ENCODE measurements at places on chromosomes 16 and 17.

GRCh38 chr16:80341263-80341662, 199.5 kb upstream of the DYNLRB2 start:
- DNase-seq = no peak

DNA sequence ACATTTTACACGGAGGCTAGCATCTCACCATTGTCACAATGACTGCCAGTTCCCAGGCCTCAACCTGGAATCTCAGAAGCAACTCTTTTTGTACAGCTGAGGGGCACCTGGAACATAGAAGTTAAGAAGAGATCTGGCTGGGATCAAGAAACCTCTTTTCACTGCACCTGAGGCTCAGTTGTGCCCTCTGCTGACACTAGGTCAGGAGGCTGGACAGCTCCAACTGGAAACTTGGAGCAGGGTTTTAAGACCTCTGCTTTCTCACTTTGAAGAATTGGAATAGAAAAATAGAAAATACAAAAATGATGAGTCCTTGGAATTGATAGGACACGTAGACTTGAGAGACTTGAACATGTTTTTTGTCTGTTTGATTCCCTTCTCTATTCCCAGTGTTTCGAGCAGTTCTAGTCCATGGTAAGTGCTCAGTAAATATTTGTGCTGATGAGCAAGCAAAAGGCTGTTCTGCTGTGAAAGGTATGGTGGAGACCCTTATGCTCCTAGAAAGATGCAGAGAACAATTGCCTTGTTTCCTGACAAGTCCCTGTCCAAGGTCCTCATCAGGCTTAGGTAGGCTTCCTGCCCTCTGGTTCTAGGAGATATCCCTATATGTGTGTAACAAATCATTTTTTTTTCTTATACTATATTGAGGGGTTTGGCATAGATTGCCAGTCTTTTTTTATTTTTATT, 13.6 kb upstream of the PPM1D start:
- DNase-seq = no peak

DNA sequence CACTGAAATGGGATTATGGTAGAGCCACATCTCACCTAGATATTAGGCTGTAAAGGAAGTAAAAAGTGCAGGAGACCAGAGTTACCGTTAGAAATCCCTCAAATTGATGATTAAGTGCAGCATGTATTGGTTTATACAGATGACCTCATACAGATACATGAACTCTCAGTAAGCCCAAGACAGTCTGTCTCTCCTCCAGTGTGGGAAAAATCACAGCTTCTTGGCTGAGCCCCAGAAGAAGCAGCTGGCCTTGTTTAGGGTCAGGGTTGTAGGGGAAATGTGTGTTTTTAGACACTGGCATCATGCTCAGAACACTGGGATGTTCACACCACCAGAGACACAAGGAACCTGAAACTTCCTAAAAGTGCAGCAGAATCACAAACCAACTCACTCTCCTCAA, 135.9 kb downstream of the KATNIP start:
- DNase-seq = no peak

DNA sequence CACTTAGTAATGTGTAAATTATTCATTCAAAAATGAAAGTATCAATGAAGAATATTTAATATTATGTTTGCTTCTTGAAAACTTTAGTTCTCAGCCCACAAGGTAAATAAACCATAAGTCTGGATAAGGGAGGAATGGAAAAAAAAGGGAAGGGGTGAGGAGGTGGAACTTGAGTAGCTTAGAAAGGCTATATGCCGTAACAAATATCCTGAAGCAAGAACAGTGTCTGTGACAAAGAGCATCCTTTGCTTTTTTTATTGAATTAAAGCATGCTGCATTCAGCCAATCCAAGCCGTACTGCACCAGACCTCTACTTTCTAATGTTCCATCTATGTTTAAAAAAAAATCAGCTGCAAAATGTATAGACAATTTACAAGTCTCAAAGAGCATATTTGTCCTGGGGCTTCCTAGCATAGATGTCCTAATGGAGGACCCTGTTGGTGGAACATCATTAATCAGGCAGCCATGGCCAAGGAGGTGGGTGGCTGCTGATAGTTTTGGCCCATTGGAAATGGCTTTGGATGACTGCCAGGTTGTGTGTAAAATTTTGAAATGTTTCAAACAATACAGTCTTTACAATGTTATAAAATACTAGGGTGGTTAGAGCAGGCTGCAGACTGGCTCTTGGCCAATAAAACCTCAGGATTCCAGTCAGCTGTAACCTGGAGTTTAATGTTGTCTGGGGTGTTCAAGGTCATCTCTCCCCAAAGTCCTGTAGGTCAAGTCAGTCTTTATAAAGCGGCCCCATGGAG, 895.8 kb upstream of the SOX9 start:
- no peak for DNase-seq

GRCh38 chr17:68775318-68775717, 174.2 kb upstream of the FAM20A start:
- no peak for DNase-seq

DNA sequence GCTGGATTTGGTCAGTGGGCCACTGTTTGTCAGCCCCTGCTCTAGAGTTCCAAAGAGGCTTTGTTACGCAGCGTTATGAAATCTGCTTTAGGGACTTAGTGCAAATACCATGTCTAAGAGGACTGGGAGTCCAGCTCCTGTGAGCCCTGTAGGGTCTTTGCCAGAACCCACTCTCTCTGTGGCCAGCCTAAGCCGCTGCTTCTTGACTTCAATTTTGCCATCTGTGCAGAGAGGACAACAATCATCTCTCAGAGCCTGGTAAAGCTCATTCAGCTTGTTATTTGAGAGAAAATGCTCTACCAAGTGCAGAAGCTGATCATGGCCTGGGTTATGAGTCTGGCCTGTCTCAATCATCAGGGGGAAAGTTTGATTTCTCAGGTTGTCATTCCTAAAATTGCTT, 17.9 kb downstream of the CA10 start:
- no peak for DNase-seq

- DNase-seq = no peak
Observed at GRCh38 chr17:17761894-17762743, 74.7 kb downstream of the SREBF1 start.

DNA sequence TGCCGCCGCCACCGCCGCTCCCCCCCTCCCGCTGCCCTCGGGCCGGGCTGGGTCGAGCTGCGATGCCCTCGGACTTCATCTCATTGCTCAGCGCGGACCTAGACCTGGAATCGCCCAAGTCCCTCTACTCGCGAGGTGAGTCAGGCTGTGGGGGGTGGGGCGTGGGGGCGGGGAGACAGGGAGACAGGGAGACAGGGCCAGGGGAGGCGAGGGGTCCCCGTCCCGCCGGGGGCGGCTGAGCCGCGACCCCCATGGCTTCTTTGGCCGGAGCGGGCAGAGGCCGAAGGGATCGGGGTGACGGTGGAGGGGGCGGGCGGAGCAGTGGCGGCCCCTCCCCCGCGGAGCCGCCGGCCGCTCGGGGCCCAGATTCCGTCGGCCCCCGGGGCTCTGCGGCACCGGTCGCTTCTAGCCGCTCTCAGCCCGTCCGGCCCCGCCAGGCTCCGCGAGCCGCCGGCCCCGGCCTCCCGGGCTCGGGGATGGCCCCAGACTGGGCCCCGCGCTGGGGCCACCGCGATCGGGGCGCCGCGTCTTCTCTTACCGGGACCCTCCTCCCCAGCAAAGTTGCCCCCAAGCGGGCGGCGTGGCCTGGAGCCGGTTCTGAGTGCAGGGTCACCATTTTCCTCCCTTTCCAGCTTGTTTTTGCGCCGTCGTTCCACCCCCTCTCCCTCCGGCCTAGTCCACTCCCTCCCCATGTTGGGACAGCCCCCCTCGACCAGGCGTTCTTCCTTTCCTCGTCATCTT, 644 bp downstream of the NFAT5 start:
- DNase-seq = peak; percentile 48

- no peak for DNase-seq
Observed at GRCh38 chr16:77327717-77328116, 107.1 kb downstream of the ADAMTS18 start.

- peak; percentile 15 for DNase-seq
Observed at GRCh38 chr17:17141860-17142552, 64.1 kb downstream of the PLD6 start.

DNA sequence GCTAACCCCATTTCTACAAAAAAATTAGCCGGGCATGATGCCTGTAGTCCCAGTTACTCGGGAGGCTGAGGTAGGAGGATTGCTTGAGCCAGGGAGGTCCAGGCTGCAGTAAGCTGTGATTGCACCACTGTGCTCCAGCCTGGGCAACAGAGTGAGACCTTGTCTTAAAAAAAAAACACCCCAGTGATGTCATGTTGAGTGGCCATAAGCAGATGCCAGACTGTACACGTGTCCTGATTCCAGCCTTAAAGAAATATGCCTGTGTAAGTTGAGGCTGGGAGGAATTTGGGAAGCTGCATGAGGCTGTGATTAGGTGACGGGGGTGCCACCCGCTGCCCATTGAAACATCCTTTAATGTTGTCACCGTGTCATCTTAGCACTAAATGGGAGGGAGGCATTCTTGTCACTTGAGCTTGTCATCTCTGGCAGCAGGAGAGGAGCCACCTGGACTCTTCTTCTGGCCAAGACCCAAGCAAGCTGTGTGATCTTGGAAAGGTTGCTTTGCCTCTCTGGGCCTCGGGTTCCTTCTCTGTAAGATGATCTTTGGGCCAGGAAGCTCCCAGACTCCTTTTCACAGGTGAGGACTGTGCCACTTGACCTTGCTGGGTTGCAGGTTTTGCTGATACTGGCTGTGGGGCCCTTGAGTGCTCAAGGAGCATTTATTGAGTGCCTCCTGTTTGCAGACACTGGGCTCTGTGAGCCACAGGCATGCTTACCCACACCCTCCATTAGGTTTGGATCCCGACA, 98.3 kb upstream of the CIBAR2 start:
- DNase-seq = no peak

- DNase-seq = peak; percentile 66
Observed at GRCh38 chr17:7579834-7580603, 581 bp downstream of the CD68 start.

DNA sequence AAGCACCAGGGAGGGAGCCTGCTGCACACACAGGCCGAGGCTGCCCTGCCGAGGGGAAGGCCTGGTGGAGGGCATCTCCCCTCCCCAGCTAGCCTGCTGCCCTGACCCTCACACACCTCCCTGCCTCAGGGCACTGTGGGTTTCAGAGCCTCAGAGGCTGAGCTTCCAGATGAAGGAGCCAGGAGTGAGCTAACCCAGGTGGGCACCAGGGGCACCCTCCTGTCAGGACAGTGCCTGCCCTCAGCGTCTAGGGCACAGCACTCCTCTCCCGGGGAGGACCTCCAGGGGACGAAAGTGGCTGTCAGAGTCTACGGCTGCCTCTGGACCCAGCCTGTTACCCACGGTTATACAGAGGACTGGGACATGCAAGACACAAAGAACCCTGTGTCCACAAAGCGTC, 22.8 kb upstream of the DLX4 start:
- DNase-seq = no peak

GRCh38 chr17:81656835-81657234, 493 bp upstream of the PDE6G start:
- no peak for DNase-seq

DNA sequence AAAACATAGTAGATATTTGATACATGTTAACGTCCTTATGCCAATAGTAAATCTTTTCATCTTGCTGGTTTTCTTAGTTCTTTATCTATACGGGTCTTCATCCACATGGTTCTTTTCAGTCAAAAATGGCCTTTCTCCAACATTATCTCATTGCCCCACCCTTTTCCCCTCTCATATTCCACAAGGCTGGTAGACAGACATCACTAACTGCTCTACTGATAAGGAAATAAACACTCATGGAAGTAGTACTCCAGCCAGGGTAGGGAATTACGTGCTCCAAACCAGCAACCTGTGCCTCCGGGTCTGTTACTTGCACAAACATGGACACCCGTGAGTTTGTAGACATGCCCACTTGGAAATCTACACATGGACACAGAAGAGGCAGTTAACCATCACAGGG, 141.4 kb downstream of the XYLT1 start:
- DNase-seq = no peak

Measured in CD14-positive monocyte (primary cell).